Fibroblast of villous mesenchyme (primary cell): ENCODE measurements at places on chromosomes 5 and 9. TPM values are rescaled to one million over a fixed set of nuclear protein-coding genes. Genes with fewer than 3 reads are reported as not detected.

DNA sequence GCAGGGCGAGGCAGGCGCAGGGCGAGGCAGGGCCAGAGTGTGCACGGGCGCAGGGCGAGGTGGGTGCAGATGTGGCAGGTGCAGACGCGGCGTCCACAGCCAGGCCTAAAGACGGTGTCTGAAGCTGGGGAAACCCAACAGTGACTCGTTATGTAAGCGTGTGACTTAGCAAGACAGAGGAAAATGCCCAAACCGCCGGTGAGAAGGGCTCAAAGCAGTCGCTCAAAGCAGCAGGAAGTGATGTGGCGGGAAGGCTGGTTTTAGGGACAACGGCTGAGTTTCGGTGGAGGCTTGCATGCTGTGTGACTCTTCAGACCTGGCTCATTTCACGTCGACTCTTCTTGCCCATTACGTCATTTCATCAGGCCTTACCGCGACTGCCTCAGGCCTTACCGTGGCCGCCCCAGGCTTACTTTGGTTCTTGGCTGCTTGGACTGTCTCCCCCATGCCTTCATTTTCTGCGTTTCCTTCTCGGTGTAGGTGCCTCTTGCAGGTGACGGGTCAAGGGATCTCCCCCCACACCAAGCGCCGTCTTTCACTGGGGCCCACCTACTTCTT, 50.5 kb upstream of the EXOC3 start:
- DNase-seq, result no peak

DNA sequence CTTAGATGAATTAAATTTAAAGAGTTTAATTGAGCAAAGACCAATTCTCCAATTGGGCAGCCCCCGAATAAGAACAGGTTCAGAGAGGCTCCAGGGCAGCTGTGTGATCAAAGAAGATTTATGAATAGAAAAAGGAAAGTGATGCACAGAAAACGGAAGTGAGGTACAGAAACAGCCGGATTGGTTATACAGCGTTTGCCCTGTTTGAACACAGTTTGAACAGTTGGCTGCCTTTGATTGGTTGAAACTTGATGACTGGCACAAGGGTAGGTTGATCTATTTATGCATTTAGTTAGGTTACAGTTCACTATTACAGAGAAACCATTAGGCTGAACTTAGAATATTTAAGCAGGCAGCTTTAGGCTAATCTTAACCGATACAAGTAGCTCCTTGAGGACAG, 29.5 kb downstream of the NIM1K start:
- DNase-seq, result no peak

DNA sequence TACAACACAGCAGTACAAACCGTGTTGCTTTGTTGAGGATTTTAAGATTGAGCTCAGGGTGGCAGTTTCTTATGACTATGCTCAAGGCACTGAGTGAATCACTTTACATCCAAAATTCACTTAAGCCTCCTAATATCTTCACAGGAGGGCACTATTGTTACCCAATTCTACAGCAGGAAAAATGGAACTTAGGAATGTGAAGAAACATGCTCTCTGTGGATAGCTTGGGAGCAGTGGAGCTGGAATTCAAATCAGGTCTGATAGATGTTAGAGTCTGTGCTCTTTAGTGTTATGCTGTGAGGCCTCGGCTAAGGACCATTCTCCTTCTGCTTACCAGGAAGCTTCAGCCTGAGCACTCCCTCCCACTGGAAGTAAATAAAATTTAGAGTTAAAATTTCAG, 18.7 kb upstream of the HMHB1 start:
- DNase-seq, result no peak

DNA sequence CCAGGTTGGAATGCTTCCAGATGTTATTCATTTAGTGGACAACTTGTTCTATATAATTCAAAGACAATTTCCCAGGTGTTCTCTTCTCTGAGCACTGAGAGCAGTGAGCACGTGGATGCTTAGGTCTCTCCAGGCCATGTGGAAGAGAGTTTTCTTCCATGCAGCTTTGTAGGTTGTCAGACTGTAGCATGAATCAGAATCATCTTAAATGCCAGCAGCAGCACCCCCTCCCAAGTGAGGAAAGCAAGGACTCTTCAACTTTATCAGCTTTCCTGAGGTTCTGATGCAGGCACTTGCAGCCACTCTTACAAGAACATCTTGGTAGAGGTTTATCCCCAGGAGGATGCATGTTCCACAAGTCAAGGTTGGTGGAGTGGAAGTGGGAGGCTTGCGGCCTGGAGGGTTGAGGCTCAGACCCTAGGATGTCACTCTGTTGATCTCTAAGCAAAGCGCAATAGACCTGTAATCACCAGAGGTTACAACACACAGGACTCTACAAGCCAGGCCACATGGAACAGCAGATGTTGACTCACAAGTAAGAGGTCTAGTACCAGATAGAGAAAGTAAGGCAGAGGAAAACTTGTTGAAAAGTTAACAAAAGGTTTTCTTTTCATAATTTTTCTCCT, 47.7 kb downstream of the UGCG start:
- DNase-seq, result peak; percentile 56

DNA sequence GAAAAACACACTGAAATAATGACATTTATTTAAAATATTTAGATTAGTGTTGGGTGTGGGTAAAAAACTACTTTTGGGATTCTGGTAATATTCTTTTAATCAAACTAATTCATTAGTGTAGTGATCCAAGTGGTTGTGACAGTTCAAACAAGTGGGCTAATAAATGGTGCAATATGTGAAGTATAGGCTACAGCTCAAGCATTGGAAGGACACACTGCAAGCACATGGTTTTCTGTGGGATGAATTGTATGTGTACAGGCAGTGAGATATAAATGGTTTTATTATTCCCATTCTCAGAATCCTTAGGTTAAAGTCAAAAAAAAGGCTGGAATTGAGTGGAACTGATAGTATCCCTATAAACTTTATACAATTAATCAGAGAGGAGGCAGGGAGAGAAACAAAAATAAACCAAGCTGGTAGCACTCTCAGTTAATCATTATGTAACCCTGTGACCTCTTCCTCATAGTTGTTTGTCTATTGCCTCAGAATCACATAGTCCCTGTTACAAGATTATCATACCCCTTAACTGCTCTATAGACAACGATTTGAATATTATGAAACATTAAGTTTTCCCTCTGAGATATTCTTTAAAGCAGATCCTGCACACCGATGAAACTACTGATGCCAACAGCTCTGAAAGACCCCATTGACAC, 1755.4 kb upstream of the ACO1 start:
- DNase-seq, result no peak

DNA sequence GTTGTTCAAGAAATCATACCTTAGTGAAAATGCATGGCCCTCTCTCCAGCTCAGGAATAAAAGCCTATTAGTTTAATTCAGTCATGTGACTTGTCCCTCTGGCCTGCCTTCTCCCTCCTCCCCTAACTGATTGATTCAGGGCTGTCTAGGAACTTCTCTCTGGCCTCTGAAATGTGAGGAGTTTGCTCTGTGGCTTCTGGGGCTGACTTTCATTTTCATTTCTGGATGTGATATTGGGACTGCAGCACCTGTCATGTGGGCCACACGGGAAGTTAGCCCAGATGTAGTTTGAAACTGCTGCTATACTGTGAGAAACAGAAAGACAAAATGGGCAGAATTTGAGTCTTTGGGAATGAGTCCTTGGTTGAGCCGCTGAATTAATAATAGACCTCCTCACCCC, 44.8 kb downstream of the PARP8 start:
- peak; percentile 30 for DNase-seq

DNA sequence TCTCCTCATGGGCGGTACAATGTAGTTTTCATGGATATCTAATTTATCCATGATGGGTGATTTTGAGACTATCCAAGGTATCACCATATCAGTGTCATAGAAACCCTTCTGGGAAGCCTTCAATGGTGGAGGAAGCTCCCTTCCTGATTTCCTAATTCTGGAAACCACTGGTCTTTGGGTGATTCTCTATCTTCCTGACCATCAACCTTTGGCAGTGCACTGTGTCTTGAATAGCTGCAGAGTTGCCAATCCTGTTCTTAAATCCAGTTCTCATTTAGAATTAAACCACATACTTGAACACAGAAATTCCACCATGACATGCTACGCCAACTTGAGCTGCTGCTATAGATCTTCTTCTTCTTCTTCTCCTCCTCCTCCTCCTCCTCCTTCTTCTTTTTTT, 161.7 kb upstream of the KLF9 start:
- DNase-seq, result no peak

GRCh38 chr9:110911659-110912418, 126.4 kb downstream of the LPAR1 start:
- peak; percentile 90 for DNase-seq

GRCh38 chr5:78984439-78985115, 533 bp downstream of the ARSB start:
- DNase-seq, result peak; percentile 81

DNA sequence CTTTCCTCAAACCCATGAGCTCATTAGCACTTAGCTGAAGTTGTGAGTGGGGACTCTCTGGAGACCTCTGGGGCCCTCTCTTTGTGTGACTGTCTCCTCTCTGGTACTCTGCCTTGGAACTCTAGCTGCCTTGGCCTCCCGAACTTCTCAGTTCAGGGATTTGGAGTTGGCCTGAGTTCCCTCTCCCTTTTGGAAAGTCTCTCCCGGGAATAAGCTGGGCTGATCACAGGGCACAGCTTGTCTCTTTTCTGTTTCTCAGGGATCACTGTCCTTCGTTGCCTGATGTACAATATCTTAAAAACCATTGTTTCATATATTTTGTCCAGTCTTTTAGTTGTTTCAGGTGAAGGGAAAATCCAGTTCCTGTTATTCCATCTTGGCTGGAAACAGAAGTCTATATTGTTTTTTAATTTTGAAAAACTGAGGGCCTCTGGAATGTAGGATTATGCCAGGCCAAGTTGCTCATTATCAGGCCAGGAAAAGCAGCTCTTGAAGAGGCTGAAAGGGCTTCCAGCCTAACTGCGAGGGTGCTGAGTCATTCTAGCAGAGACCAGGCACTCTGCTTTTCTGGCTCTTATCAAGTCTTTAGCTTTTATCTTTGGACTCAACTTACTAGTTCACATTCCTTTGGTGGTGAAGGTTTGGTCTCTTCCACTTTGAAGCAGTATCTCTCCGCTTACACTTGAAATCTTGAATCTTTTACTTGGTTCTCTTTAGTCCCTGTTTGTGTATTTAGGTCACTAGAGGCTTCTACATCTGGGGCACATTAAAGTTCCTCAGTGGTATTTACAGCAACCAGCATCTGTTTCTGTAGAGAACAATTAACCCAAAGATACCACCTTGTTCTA, 8.4 kb upstream of the RGS3 start:
- DNase-seq, result peak; percentile 91

GRCh38 chr5:8813180-8813579, 732.7 kb downstream of the SEMA5A start:
- no peak for DNase-seq

GRCh38 chr5:145718956-145719355, 116.2 kb downstream of the PRELID2 start:
- peak; percentile 48 for DNase-seq

GRCh38 chr5:39266442-39266841, 47.1 kb upstream of the FYB1 start:
- no peak for DNase-seq

- DNase-seq, result no peak
Observed at GRCh38 chr9:83637389-83637788, 14.4 kb downstream of the IDNK start.

GRCh38 chr9:86406366-86406765, 52.2 kb upstream of the TUT7 start:
- peak; percentile 74 for DNase-seq

- DNase-seq, result no peak
Observed at GRCh38 chr5:181086026-181086883, 44.7 kb downstream of the OR2V1 start.

DNA sequence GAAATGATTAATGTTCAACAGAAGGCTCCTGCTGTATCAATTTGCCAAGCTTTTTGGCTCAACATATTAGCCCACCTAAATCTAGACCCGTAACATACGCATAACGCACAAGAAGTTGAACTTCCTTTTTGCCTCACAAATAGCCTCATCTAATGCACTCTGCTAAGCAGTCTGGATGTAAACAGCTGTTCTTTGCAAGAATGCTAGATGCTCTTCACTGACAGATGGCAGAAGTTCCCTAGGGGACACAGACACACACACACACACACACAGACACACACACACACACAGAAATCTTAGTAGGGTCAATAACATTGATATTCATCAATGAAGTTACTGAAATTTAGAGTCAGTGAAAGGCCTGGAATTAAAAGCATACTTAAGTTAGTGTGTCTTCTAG, 13.2 kb upstream of the PCA3 start:
- no peak for DNase-seq

- DNase-seq, result no peak
Observed at GRCh38 chr9:31034311-31034710, 1350.1 kb upstream of the ACO1 start.

- DNase-seq, result no peak
Observed at GRCh38 chr9:98254228-98255060, 1.0 kb downstream of the TBC1D2 start.

DNA sequence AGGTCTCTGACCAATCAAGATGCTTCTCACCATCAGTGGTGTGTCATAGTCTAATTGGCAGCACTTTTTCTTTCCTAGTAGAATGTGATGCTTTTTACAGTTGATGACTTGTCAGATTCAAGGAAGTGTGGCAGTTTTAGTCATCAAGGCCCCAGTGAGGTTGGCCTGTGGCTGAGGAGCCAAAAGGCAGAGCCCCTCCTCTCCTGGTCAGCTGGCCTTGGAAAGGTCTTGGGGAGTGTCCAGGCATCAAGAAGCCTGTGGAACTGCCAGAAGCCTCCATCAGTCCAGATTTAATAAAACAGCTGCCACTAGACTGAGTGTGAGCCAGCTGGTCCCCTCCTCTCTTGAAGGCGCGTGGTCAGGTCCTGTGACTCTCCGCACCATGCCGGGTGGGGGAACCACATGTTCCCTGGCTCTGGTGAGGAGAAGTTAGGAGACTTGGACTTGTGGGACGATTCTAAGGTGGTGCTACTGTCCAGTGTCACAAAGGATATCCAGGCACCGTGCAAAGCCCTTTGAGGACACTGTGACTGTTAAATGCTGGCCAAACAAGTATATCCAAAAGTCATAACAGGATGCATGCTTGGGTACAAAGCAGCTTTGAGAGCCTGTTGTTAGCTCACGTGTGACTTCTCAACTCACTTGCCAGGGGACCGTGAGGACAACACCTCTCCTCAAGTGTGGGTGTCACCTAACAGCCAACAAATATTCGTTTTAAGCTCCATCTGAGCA, 6.1 kb upstream of the ANGPTL2 start:
- DNase-seq, result no peak

- no peak for DNase-seq
Observed at GRCh38 chr9:98201102-98201501, 8.7 kb upstream of the CORO2A start.

DNA sequence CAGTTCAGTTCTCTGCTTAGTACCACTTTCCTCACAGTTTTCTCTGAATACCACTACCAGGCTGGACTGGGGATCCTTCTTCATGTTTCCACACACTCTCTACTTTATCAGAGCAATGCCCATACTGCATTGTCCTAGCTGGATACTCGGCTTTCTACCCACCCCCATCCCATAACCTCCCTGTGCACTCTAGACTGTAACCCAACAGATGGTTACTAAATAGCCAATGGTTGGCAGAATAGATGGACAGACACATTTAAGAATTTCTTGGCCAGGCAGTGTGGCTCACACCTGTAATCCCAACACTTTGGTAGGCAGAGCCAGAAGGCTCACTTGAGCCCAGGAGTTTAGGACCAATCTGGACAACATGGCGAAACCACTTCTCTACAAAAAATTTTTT, 22.8 kb downstream of the CDK5RAP2 start:
- DNase-seq, result no peak

GRCh38 chr5:111411301-111411700, 101.0 kb downstream of the STARD4 start:
- DNase-seq, result peak; percentile 5

- DNase-seq, result no peak
Observed at GRCh38 chr5:108125771-108126511, 256.0 kb downstream of the FBXL17 start.

The SH2D3C gene
- 0.32 and 0.43 TPM in 2 replicates for total RNA-seq

The PCDHGA10 gene
- 11.7 and 12.2 TPM in 2 replicates for total RNA-seq

The FGD3 gene
- total RNA-seq, result under 0.01 TPM in 1 of 2 replicates, not detected in the other
